ENCODE measurements at places on chromosomes 3 and 15. TPM values are rescaled to one million over a fixed set of nuclear protein-coding genes. Genes with fewer than 3 reads are reported as not detected.

GRCh38 chr3:111595232-111595631, at the start of gene ZBED2:
Gene ZBED2 (minus strand): TSS chr3:111595346. CDS start chr3:111594201, 1,145 bp downstream.
- peaks cover 77% of the 10 kb centered on the region for H3K36me3 ChIP-seq
- DNase-seq, result no peak
- no peaks in the 10 kb centered on the region for H3K27me3 ChIP-seq
- H3K27ac ChIP-seq, result peak within 1 kb of the TSS; percentile 95
- H3K4me3 ChIP-seq, result peak within 1 kb of the TSS; percentile 97

DNA sequence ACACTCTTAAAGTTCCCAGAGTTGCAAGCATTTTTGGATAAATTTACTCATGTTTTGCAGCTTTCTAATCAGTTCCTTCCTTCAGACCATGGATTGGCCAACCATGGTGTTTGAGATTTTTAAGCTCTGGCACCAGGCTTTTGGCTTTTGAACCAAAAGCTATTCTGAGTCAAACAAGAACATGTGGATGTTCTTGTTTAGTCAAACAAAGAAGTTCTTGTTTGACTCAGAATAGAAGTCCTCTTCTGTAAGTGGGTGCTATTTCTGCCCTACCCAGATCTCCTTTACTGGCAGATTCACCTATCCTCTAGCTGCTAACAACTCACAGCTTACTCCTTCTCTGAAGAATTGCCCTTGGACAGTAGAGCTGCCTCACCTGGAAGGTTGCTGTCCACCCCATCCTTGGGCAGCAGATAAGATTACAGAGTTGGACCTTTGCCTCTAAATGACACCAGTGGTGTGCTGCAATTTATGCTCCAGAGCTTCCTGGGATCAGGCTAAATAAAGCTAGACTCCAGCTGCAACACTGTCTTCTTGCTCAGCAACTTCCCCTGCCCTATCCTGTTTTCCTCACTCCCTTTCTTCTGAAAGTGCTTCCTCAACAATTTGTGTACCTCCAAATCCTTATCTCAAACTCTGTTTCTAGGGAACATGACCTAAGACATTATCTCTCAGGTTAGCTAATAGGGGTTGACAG, 65.6 kb downstream of the COL6A6 start:
- H3K36me3 ChIP-seq, result no peaks in the 10 kb centered on the region
- H3K27me3 ChIP-seq, result peaks cover 18% of the 10 kb centered on the region
- no peak overlapping the region for H3K27ac ChIP-seq
- H3K4me1 ChIP-seq, result no peaks in the 10 kb centered on the region
- no peak for DNase-seq

DNA sequence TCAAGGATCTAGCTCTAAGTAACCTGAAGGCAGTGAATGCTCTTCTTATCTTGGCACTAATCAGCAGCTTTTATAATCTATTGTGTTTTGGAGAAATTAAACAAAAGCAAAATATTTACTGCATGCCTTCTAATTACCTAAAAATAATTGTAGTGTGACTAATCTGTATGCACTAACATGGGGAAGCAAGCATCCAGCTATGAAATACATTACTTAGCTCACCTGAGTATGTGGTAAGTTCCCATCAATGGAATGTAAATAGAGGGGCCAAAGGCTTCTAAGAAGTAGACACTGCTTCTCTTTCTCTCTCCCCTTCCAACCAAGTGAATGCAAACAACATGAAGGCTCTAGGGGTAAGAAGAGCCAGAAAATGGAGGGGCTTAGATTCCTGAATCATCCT, 165.6 kb downstream of the STAG1 start:
- peaks cover 25% of the 10 kb centered on the region for H3K36me3 ChIP-seq
- no peak overlapping the region for H3K4me3 ChIP-seq
- no peak overlapping the region for H3K27ac ChIP-seq
- no peaks in the 10 kb centered on the region for H3K27me3 ChIP-seq
- H3K4me1 ChIP-seq, result peaks cover 4% of the 10 kb centered on the region
- DNase-seq, result no peak

GRCh38 chr3:66487465-66487864, 13.4 kb downstream of the LRIG1 start:
- peak overlapping the region; percentile 30 for H3K27ac ChIP-seq
- no peak overlapping the region for H3K4me3 ChIP-seq
- no peaks in the 10 kb centered on the region for H3K27me3 ChIP-seq
- DNase-seq, result no peak
- H3K36me3 ChIP-seq, result peaks cover 44% of the 10 kb centered on the region

- H3K36me3 ChIP-seq, result peaks cover 79% of the 10 kb centered on the region
- peak overlapping the region; percentile 86 for H3K27ac ChIP-seq
- H3K4me1 ChIP-seq, result peaks cover 19% of the 10 kb centered on the region
- H3K27me3 ChIP-seq, result no peaks in the 10 kb centered on the region
Measured at GRCh38 chr3:49359623-49360022, 1.5 kb upstream of the GPX1 start.

DNA sequence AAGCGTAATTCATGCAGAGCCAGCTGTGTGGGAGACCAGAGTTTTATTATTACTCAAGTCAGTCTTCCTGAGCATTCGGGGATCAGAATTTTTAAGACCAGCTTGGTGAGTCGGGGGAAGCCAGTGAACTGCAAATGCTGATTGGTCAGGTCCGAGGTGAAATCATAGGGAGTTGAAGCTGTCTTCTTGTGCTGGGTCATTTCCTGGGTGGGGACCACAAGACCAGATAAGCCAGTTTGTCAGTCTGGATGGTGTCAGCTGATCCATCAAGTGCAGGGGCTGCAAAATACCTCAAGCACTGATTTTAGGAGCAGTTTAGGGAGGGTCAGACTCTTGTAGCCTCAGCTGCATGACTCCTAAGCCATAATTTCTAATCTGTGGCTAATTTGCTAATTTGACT, 228.1 kb upstream of the ATP10A start:
- no peak for DNase-seq
- H3K36me3 ChIP-seq, result no peaks in the 10 kb centered on the region
- H3K27me3 ChIP-seq, result peaks cover 8% of the 10 kb centered on the region
- H3K4me1 ChIP-seq, result no peaks in the 10 kb centered on the region

DNA sequence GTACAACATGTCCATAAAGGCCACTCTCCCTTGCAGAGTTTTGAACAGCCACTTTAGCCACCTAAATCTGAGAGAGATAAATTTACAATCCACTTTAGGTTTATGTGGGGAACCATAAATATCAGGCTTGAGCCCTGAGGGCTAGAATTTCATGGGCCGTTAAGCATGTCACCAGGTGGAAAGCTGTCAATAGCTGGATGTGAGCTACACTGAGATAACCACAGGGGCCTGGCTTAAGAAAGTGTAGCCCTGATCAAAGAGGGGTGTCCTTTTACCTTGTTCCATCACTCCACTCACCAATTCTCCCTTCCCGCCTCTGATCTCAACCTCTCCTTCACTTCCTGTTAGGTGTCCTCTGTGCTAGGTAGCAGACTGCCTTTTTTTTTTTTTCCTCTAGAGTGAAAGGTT, 172.8 kb upstream of the ICE2 start:
- H3K27ac ChIP-seq, result no peak overlapping the region
- no peak overlapping the region for H3K4me3 ChIP-seq
- H3K27me3 ChIP-seq, result peaks cover 17% of the 10 kb centered on the region
- peaks cover 30% of the 10 kb centered on the region for H3K4me1 ChIP-seq
- no peak for DNase-seq

GRCh38 chr3:56196700-56197099, 271.6 kb downstream of the ERC2 start:
- H3K27me3 ChIP-seq, result no peaks in the 10 kb centered on the region
- no peak for DNase-seq
- H3K27ac ChIP-seq, result no peak overlapping the region

GRCh38 chr3:193826159-193826795, 233.3 kb downstream of the OPA1 start:
- no peak for DNase-seq
- H3K4me3 ChIP-seq, result no peak overlapping the region
- H3K4me1 ChIP-seq, result no peaks in the 10 kb centered on the region
- H3K27me3 ChIP-seq, result peaks cover 31% of the 10 kb centered on the region

GRCh38 chr3:15645740-15646501, 44.4 kb downstream of the BTD start:
- peaks cover 48% of the 10 kb centered on the region for H3K4me1 ChIP-seq
- no peaks in the 10 kb centered on the region for H3K27me3 ChIP-seq
- peaks cover 28% of the 10 kb centered on the region for H3K36me3 ChIP-seq
- no peak for DNase-seq

Gene ARID3B
- total RNA-seq, result 41.2 TPM

Gene WDR5B
- total RNA-seq, result 5.5 TPM

Gene CLSTN2
- not detected for total RNA-seq

Gene VWA5B2
- not detected for total RNA-seq

Gene FAM81A
- total RNA-seq, result 0.69 TPM

Gene CACNA2D3
- not detected for total RNA-seq

Gene GP9
- not detected for total RNA-seq

Gene EHD4
- total RNA-seq, result 22.3 TPM

All from activated T-helper 2 cell treated with anti-CD3 and anti-CD28 coated beads, Interferon-gamma antibody, Interleukin-2, Interleukin-4, amounts not matched to agents 10 μg/mL and 5 μg/mL and 100 μg/mL, durations not matched to agents 14 hours and 24 hours and 36 hours (primary cell).